Sigmoid colon (tissue), 7 donors: ENCODE measurements at places on chromosomes 3 and 15. TPM values are rescaled to one million over a fixed set of nuclear protein-coding genes. Genes with fewer than 3 reads are reported as not detected.

- no peak for DNase-seq
Measured at GRCh38 chr15:81024265-81024872, 23.6 kb downstream of the TLNRD1 start.

GRCh38 chr15:65730549-65731172 is 61.4 kb downstream of the DENND4A start:
- no peak for DNase-seq

DNA sequence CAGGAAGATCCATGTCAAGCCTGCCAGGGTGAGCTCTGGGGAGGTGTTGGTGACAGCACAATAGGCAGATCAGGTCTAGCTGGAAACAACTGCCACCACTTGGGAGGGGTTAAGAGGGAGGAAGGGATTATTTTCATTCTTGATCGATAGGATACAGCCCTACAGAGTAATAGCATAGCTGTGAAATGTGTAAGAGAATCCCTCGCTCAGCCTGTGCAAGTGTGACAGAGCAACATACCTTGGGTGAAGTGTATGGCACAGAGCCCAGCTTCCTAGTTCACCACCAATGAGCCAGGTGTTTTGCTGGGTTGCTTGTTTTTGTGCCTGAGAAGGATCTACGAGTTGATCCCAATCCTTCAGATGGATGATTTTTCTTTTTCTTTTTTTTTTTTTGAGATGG is 9.2 kb upstream of the DCUN1D1 start:
- no peak for DNase-seq

DNA sequence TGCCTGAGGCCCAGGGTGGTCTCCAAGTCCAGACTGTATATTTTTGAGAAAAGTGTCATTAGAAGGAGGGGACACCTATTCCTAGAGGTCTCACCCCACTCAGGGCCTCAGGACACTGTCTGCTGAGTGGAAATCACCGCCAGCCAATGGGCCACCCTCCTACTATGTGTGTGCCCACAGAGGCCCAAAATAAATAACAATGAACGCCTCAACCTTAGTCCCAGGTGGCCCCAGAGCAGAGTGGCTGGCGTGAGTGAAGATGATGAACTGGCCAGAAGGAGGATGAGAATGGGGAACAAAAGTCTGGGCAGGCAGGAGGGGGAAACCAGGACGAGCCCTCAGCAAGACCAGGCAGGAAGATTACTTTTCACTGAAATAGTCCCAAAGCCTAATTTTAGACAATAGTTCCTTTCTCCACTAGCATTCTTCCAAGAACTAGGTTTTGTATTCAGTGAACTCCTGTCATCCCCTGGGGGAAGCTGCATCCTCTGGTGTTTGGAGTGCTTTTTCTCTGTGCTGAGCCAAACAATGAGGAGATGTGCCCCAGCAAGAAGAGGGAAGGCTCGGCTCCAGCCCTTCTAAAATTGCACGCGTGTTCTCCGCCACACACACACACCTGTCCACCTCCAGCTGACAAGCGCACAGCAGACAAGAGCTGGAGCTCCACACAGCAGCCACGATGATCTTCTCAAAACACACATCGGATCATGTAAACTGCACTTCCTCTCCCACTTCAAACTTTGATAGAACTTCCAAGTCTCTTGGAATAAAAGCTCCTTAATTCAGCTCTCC is 72.2 kb downstream of the ADCY5 start:
- peak; percentile 64 for DNase-seq

DNA sequence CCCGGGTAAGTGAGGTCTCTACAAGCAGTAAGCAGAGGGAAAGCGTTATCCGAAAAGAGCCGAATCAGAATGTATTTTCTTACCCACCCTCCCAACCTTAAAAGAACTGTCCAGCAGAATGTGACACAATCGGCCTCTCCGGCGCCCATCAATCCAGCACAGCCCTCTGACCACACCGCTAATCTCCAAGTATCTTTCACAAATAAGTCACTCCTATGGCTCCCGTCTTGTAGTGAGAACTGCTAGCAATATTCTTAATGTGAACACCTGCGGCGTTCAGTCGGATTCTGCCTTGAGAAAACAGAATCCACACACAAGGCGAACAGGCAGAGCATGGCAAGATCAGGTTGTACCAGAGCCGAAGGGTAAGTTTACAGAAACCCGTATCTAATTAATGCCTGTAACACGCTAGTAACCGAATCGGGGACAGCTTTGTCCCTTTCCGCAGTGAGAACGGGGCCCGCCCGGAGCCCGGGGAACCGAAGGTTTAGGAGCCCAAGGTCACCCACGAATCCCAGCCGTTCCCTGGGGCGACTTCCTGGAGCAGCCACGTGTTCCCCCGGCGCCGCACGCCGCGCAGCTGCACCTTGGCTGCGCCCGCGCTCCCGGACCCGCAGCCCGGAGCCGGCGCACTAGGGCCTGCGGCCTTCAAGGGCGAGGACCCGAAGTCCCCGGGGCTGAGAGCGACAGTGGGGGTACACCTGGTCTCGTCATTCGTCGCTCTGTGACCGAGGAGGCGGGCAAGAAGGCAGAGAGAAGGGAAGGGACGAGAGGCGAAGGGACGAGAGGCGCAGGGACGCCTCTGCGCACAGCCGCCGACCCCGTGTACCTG is 672 bp downstream of the TFRC start:
- DNase-seq, result peak; percentile 81

DNA sequence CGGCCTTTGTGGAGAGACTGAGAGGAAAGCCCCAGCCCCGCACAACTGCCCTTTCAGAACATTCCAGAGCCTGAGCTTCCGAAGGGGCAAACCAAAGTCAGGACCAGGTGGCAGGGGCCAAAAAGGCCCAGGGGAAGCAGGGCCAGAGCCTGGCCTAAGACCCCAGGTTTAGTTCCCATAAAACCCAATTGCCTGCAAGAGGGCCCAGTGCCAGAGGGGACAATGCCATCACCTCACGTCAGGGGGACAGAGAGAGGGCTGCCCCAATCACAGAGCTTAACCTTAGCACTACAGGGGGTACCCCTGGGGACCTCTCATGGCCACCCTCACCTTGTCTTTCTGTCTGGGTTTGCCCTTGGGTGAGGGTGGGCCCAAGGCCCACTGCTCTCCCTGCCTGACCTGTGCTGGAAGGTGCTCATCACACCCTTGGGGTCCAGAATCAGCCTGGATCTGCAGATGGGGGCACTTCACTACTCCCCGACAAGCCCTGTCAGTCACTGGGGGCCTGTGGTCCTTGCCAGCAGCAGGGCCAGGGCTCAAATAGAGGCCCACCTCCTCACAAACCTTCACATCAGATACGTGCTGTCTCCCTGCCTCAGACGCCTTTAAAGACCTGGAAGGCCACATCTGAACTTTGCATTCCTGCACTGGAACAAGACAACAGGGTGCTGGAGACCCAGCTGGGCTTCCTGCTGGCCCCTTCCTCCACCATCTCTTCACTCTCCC is 3.8 kb downstream of the CALML4 start:
- no peak for DNase-seq

GRCh38 chr15:38809621-38810020 is 245.0 kb upstream of the RASGRP1 start:
- DNase-seq, result no peak

DNA sequence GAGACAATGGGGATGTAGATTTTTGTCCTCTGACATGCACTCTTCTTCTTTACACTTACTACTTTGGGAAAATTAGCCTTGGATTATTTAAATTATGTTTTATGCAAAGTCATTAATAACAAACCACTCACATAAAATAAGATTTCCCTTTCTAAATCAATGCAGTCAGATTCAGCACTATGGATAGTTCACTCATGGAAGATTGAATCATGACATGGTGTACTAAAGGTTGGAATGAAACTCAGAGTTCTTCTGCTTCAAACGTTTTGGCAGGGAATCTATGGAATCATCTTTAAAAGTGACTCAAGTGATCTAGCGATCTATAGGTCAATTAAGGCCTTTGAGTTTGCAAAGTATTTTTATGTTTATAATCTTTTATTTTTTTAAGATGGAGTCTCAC is 154.3 kb downstream of the KCNMB2 start:
- DNase-seq, result no peak

DNA sequence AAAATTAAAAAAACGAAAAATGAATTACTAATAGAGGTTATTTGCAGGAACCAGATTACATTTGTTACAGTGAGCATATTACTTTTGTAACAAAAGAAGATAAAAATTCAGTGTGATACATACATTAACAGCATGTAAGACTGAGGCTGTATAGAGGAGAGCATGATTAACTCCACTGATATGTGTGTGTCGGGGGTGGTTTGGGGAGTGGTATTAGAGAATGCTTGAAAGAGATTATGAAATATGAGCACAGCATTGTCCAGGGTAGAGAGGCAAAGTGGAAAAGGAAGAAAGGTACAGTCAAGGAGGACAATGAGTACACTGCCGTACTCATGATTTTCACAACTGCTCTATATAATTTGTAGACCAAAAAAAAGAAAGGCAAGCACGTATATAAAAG is 62.9 kb upstream of the LRRFIP2 start:
- DNase-seq, result no peak

DNA sequence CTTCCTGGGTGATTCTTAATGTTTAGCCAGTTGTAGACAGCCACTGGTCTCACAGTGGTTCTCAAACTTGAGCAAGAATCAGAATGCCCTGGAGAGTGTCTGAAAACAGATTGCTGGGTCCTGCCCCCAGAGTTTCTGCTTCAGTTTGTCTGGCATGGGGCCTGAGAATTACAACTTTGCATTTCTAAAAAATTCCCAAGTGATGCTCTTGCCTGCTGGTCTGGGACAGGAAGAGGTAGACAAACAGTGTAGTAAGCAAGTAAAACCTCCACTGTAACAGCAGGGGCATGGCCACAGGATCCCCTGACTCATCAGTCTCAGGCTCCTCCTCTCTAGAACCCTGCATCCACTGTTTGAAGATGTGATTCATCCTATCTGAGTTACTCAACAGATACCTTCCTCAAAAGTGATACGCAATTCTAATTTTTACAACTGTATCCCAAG is 36.5 kb downstream of the DZIP1L start:
- DNase-seq, result no peak

GRCh38 chr3:186886202-186886981 is 43.9 kb downstream of the ADIPOQ start:
- no peak for DNase-seq

The CLDN16 gene
- not detected for total RNA-seq

DNA sequence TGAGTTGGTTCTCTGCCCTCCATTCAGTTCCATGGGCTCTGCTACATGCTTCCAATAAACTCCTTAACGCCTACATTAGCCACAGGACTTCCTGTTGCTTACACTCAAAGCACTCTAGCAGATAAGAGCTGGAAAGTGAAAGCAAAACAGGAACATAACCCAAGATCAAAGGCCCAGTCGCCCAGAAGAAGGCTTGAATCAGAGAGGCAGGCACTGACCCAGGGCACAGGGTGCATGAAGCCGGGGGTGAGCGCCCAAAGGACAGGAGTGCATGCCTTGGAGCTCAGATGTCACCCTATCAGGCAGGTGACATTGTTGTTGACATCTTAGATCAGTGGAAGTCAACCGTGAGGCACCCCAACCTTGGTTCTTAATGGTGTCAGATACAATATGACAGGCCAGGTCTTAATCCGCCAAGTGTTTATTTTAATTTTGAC is 235.1 kb downstream of the UACA start:
- no peak for DNase-seq

DNA sequence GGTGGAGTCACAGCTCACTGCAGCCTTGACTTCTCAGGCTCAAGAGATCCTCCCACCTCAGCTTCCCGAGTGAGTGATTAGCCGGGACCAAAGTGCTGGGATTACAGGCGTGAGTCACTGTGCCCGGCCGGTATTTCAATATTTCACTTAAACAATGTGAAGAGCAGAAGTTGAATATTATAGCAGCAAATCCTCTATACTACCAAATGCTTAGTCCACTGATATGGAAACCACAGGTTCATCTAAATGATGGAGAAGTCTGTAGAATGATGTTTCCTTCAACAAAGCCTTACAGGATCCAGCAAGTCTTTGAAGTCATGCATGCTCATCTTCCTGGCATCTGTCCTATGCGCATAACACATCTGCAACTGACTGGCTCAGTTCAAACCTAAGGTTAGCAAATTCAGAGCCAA is 20.3 kb upstream of the UACA start:
- no peak for DNase-seq

DNA sequence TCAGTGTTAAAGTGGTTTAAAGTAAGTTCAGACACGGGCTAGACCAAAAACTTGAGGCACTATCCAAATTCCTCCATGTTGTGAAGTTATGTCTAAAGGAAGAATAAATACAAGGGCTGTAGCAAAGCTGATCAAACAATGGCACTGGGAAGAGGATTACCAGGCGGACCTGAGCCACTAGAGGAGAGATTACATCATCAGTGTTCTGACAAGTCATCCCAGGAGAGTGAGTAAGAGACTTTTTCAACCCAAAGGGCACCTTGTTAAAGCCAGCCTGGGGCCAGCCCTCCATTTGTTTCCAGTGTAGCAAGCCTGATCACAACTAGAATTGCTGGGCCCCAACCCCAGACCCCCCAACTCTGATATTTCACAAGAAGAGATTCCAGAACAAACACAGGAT is 166.9 kb downstream of the DCLK3 start:
- DNase-seq, result no peak

The P2RY1 gene
- 24.6 TPM for total RNA-seq

DNA sequence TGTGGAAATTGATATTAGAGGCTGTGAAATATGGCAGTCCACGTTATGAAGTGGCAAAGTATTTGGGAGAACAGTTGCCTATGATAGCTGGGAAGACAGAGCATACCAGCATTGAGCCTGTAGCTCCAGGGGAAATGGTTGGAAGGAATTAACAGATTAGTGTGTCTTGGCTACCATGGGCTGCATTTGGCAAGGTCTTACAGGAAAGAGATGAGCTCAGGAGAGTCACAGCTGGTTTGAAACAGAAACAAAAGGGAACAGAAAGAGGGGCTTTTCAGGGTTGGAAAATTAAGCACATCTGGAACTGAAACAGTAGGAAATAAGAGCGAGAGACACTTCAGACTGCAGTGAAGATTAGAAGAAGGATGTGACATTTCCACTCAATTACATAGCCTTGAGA is 141.7 kb downstream of the FBLN2 start:
- no peak for DNase-seq
